Activated T-cell treated with anti-CD3 and anti-CD28 coated beads, Interleukin-2, amount 50 U/mL, for 1 hour (primary cell): ENCODE measurements at places on chromosomes 3 and 15.

- DNase-seq = no peak
These were observed 187.7 kb upstream of the SLC24A5 start for GRCh38 chr15:47932951-47933641.

DNA sequence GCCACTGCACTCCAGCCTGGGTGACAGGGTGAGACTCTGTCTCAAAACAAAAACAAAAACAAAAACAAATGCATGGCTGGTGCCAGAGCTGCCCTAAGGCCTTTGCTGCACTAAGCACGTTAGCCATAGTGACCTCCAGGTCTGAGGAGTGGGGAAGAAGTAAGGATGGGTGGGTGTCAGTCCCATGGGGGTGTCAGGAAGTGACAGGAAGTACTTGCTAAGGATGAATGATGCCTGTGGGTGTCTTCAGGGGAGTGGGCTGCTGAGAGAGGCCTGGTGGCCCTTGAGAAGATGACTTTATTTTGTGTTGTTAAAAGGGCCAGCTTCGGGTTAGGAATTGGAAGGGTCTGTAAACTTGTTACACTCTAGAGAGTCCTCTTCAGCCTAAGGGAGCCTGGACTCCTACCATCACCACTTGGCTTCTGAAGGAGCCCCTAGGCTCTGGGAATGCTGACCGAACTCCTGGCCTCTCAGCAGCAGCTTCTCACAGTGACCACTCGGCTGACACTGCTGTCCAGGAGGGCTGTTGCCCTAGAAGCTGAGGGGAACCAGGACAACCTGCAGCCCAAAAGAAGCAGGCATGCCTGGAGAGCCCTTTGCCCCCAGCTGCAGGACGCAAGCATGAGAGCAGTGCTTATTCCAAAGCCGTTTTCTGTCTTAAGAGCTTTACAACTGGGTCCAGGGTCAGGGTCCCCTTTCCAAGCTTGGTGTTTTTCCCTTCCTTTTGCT, 116.4 kb downstream of the MYLK start:
- no peak for DNase-seq

GRCh38 chr15:69718436-69718835, 265.8 kb downstream of the RPLP1 start:
- no peak for DNase-seq

DNA sequence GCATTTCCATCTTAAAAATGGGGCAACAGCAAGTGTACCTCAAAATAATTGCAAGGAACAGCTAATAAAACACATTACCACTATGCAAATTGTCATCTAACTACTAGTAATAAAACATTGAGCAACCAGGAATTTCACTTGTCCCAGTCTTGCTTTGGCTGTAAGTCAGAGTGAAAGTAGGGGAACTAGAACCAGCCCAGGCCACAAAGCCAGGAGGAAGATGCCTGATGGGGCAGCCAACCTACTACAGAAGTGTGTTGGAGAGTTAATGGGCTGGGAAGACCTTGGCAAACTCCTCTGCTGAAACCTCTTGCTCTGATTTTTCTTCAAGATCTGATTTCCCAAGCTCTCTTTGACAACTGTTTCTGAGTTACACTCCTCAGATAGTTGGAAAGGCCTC, 40.2 kb upstream of the LPP start:
- DNase-seq = no peak

DNA sequence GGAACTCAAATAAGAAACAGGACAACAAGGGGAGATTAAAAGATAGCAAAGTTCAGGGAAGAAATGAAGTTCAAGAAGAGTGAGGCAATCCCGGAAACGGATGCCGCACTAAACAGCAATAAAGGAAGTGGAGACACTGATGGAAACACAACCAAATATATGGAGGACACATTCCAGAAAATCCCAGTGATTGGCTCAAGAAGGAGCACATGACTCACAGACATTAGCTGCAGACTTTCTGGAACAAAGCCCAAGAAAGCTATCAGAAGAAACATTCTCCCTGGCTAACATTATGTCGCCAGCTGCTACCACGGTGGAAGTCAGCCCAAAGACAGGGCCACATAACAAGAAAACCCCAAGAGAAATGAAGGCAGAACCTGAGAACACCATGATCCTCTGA, 18.1 kb upstream of the VGLL4 start:
- DNase-seq = no peak

DNA sequence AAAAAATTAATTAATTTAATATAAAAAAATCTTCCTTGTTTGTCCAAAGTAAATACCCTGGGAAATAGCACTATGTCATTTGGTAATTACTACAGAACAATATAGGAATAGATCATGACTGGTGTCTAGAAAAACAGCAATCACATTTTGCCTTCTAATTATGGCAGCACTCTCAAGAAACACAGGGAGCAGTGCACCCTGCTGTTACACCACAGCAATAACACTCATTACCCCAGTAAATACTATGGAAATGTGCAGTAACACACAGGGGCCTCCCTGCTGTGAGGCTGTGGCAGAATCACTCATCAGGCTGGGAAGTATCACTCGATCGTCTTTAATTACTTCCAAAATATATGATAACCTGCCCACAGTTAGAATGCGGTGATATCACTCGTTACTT, 646.0 kb downstream of the TUSC7 start:
- no peak for DNase-seq

- DNase-seq = no peak
These were observed 140.4 kb downstream of the SNRPN start for GRCh38 chr15:25095179-25095578.

- no peak for DNase-seq
These were observed 18.1 kb downstream of the HEMK1 start for GRCh38 chr3:50587373-50587772.

DNA sequence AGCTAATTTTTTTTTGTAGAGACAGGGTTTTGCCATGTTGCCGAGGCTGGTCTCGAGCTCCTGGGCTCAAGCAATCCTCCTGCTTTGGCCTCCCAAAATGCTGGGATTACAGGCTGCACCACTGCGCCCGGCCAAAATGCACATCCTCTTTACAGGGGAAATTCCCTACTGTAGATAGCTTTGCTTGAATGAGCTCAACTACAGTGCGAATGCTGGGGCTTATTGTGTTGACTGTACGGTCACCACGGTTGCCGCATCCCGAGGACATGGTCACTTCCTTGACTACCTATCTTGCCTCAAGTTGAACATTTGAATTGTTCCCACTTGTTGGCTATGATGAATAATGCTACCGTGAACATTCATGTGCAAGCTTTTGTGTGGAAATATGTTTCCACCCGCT, 5.3 kb upstream of the MTFMT start:
- no peak for DNase-seq

DNA sequence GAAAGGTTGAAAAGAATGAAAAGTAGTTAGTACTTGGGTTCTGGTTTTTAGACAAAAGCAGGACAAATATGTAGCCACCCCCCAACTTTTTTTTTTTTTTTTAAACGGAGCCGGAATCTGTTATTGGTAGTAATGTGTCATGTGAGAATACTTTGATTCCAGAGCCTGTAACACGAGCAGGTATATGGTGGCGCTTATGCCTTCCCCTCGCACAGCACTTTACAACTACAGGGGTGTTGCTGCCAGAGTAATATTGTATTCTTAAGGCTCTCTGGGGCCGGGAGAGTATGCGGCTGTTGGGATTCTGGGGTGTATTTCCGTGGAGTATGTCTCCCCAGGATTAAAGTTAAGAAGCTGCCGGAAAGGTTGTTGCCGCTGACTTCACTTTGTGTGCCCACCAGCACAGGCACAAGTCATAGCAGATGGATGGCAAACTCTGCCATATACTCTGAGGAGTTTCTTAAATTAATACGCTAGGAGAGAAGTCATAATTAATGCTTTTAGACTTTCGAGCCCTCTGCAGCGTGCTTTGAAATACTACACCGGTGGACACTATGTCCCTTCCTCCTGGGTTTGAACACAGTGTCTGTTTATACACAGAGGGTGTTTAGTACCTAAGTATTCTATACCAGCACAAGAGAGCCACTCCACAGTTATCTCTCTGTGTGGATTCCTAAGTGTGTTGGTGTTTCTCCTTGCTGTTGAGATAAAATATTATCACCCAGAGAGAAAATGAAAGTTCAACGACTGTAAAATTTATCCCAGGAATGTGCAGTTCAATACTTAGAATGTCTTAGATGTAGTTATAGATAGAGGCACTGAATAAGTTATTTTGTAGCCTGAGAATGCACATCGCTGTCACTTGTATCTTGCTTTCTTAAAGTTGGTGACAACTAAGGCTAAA, 1.4 kb downstream of the MBNL1 start:
- peak; percentile 61 for DNase-seq

GRCh38 chr3:73805435-73805834, 180.7 kb upstream of the PDZRN3 start:
- no peak for DNase-seq

- DNase-seq = no peak
These were observed 172.7 kb downstream of the ZBTB20 start for GRCh38 chr3:114974387-114974786.

DNA sequence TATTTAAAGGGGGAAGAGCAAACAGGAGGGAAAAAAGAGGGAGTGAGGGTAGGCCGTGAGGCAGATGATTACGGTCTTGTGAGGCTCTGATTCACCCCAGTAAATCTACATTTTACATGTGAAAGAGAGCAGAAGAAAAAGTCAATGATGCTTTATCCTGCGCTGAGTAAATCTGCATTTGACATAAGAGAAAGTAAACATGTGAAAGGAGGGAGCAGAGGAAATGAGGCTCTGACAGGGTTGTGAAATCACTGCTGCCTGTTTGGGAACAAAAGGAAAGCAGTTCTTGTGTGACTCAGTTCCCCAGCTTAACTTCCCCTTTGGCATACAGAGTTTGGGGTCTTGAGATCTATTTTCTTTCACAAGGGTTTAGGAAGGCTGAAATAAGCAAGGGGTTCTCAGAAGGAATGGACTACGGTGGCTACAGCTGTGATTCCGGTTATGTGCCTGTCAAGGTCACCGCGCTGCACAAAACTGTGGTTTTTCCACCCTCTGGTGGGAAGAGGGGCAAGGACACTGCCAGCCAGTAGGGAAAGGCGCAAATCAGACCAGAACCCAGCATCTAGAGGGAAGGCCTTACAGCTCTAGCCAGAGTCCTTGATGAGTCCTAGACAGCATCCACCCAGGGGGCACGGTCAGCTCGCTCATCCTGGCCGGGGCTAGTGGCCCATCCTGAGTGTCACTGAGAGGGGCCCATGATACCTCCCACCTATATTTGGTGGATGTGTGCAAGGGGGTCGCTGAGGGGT, 18.9 kb upstream of the HCN4 start:
- DNase-seq = no peak
